ENCODE measurements at places on chromosomes 6 and 20. TPM values are rescaled to one million over a fixed set of nuclear protein-coding genes. Genes with fewer than 3 reads are reported as not detected.

DNA sequence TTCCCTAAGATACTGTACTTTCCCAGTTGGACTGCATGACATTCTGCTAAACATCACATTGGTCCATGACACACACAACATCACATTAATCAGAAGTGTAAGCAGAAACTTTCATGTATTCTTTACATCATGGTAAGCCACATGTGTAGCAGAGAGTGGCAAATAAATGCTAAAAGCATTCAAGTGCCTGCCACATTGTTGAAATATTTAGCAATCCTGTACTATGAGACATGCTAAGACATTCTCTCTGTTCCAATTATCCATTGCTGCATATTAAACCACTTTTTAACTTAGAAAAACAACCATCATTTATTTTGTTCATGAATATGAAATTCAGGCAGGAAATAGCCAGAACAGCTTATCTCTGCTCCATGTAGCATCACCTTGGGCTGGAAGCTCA is 207.7 kb upstream of the GJE1 start:
- no peak overlapping the region for H3K4me3 ChIP-seq
- no peaks in the 10 kb centered on the region for H3K4me1 ChIP-seq
- no peaks in the 10 kb centered on the region for H3K27me3 ChIP-seq
- no peak overlapping the region for H3K27ac ChIP-seq

GRCh38 chr20:47196091-47197081 is 160.1 kb downstream of the ZMYND8 start:
- no peak overlapping the region for H3K4me3 ChIP-seq
- no peaks in the 10 kb centered on the region for H3K36me3 ChIP-seq
- H3K27me3 ChIP-seq: no peaks in the 10 kb centered on the region
- DNase-seq: no peak
- peaks cover 8% of the 10 kb centered on the region for H3K4me1 ChIP-seq

DNA sequence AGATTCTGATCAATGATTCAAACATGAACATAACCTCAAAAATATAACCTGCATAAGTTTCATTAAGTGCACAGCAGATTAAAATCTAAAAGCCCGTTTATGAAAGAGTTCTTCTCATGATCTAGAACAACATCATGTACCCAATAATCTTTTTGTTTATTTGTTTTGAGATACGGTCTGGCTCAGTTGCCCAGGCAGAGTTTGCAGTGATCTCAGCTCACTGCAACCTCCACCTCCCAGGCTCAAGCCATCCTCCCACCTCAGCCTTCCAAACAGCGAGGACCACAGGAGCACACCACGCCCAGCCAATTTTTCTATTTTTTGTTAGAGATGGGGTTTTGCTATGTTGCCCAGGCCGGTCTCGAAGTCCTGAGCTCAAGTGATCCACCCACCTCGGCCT is 149.7 kb downstream of the CDK19 start:
- H3K27ac ChIP-seq: no peak overlapping the region
- H3K36me3 ChIP-seq: no peaks in the 10 kb centered on the region
- no peak for DNase-seq
- no peaks in the 10 kb centered on the region for H3K27me3 ChIP-seq
- H3K4me1 ChIP-seq: peaks cover 5% of the 10 kb centered on the region
- H3K4me3 ChIP-seq: no peak overlapping the region

- H3K27ac ChIP-seq: no peak overlapping the region
- no peaks in the 10 kb centered on the region for H3K27me3 ChIP-seq
- DNase-seq: no peak
- H3K36me3 ChIP-seq: no peaks in the 10 kb centered on the region
- no peak overlapping the region for H3K4me3 ChIP-seq
- H3K4me1 ChIP-seq: no peaks in the 10 kb centered on the region
These were observed 73.6 kb downstream of the FBXO5 start for GRCh38 chr6:152909241-152909640.

- no peaks in the 10 kb centered on the region for H3K27me3 ChIP-seq
- DNase-seq: no peak
- H3K4me1 ChIP-seq: peaks cover 18% of the 10 kb centered on the region
- H3K4me3 ChIP-seq: no peak overlapping the region
- H3K36me3 ChIP-seq: peaks cover 7% of the 10 kb centered on the region
These were observed 16.8 kb downstream of the MAP1LC3A start for GRCh38 chr20:34575271-34575670.

DNA sequence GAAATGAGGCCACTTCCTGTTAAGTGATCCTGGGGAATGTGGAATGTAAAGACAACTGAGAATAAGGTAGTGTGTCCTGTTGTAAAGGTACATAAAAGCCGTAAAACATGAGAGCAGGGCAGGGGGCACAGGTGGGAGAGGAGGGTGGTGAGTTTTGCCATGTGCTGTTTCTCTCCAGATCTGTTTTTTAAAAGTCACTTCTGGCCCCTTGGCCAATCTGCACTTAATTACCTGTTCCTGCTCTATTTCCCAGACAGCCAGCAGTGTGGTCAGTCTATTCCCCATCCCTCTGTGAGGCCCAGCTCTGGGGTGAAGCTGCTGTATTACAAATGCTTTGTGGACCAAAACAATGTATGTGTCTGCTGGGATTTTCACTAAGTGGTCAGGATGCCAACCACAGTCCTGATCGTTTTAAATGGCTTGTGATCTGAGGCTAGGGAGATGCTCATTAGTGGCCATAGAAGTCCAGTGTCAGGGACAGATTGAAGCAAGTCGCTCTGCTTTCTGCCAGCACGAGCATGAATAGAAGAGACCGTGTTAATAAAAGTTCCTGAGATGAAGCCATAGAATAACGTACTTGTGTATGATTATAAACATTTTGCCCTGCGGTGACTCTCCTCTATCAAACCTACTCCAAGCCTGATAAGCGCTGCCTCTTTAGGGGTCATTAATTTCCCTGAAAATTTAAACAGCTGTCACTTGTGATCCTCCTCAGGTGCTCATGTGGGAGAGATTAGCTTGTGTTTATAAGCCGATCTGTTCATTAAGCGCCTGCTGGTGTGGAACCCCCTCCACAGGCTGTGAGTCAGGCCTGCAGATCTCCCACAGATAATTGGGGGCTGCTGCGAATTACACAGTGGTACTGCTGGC is 111.8 kb upstream of the CENPW start:
- no peak overlapping the region for H3K4me3 ChIP-seq
- H3K27me3 ChIP-seq: no peaks in the 10 kb centered on the region
- no peaks in the 10 kb centered on the region for H3K4me1 ChIP-seq
- H3K36me3 ChIP-seq: no peaks in the 10 kb centered on the region
- no peak for DNase-seq
- no peak overlapping the region for H3K27ac ChIP-seq

- H3K4me1 ChIP-seq: no peaks in the 10 kb centered on the region
- H3K27me3 ChIP-seq: no peaks in the 10 kb centered on the region
- DNase-seq: no peak
- no peak overlapping the region for H3K4me3 ChIP-seq
- H3K27ac ChIP-seq: no peak overlapping the region
These were observed 571.4 kb downstream of the PRKN start for GRCh38 chr6:162156146-162156545.

The ERVFRD-1 gene
- polyA plus RNA-seq: not detected

GRCh38 chr6:124765280-124765679 is 197.0 kb upstream of the RNF217 start:
- no peak for DNase-seq
- H3K27me3 ChIP-seq: peaks cover 6% of the 10 kb centered on the region
- H3K4me3 ChIP-seq: no peak overlapping the region
- H3K4me1 ChIP-seq: no peaks in the 10 kb centered on the region
- H3K27ac ChIP-seq: no peak overlapping the region

GRCh38 chr6:73309785-73310502 is 44.1 kb downstream of the DPPA5 start:
- H3K4me1 ChIP-seq: peaks cover 4% of the 10 kb centered on the region
- DNase-seq: no peak
- H3K4me3 ChIP-seq: peak overlapping the region; percentile 59
- H3K36me3 ChIP-seq: no peaks in the 10 kb centered on the region
- H3K27me3 ChIP-seq: peaks cover 19% of the 10 kb centered on the region

DNA sequence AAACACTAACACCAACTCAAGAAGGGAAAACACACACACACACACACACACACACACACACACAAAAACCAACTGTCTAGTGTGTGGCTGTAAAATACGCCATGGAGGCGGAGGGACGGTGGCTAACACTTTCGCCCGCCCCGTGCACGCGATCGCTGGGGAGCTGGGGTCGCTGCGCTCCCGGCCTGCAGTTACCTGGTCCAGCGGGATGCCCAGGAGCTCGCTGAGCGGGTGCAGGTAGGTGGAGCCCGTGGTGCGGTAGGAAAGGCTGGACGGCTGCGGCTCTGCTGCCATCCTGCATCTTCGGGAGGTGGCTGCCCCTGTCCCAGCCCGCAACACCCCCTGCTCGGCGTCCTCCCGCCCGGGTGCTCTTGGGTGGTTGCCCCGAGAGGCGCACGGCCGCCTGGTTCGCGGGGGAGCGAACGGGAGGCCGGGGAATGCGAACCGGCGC is 303 bp downstream of the MBOAT1 start:
- no peaks in the 10 kb centered on the region for H3K27me3 ChIP-seq
- H3K27ac ChIP-seq: peak overlapping the region; percentile 94
- peak overlapping the region; percentile 87 for H3K4me3 ChIP-seq

DNA sequence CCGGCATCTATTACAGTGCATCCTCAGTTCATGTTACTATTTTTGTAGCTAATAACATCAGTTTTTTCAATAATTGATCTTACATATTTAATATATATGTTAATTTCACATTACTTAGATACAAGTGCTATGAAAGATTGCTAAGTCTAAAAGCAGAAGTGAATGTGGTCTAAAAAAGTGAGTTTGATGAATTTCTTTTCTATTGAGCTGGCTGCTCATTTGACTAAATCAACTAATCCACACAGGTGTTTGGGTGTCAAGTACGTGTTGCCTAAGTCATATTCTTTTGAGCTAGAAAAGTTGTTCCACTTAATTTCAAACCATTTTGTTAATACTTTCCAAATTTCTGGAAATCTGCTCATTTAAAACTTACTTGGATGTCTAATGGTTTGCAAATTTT is 46.6 kb upstream of the EZR start:
- H3K27me3 ChIP-seq: no peaks in the 10 kb centered on the region
- H3K36me3 ChIP-seq: no peaks in the 10 kb centered on the region
- DNase-seq: no peak
- H3K4me3 ChIP-seq: no peak overlapping the region

GRCh38 chr20:48904566-48905296 is 16.8 kb upstream of the ARFGEF2 start:
- H3K4me3 ChIP-seq: no peak overlapping the region
- H3K4me1 ChIP-seq: no peaks in the 10 kb centered on the region
- H3K36me3 ChIP-seq: no peaks in the 10 kb centered on the region
- H3K27ac ChIP-seq: no peak overlapping the region
- DNase-seq: no peak
- no peaks in the 10 kb centered on the region for H3K27me3 ChIP-seq

The C20orf96 gene
- polyA plus RNA-seq: 4.7 TPM

DNA sequence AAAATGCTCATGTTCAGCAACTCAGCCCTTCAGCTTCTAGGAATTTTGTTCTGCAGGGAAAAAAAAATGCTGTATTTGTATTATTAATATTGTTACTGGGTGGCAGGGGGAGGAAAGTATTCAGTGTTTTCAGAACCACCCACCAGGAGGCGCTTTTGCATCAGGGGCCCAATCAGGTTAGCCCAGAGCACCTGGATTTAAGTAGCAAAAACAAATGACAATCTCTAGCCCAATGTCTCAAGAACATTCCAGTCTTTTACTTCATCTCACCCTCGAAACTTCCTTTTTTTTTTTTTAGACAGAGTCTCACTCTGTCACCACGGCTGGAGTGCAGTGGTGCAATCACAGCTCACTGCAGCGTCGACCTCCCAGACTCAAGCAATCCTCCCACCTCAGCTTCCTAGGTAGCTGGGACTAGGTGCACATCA is 635 bp upstream of the C20orf203 start:
- H3K36me3 ChIP-seq: no peaks in the 10 kb centered on the region
- H3K4me1 ChIP-seq: peaks cover 7% of the 10 kb centered on the region
- H3K27ac ChIP-seq: no peak overlapping the region
- no peak overlapping the region for H3K4me3 ChIP-seq

- H3K27ac ChIP-seq: no peak overlapping the region
- no peak for DNase-seq
- peaks cover 4% of the 10 kb centered on the region for H3K36me3 ChIP-seq
- no peak overlapping the region for H3K4me3 ChIP-seq
- no peaks in the 10 kb centered on the region for H3K27me3 ChIP-seq
These were observed 54.6 kb downstream of the LYRM4 start for GRCh38 chr6:5205877-5206850.

The BANF2 gene
- not detected for polyA plus RNA-seq

DNA sequence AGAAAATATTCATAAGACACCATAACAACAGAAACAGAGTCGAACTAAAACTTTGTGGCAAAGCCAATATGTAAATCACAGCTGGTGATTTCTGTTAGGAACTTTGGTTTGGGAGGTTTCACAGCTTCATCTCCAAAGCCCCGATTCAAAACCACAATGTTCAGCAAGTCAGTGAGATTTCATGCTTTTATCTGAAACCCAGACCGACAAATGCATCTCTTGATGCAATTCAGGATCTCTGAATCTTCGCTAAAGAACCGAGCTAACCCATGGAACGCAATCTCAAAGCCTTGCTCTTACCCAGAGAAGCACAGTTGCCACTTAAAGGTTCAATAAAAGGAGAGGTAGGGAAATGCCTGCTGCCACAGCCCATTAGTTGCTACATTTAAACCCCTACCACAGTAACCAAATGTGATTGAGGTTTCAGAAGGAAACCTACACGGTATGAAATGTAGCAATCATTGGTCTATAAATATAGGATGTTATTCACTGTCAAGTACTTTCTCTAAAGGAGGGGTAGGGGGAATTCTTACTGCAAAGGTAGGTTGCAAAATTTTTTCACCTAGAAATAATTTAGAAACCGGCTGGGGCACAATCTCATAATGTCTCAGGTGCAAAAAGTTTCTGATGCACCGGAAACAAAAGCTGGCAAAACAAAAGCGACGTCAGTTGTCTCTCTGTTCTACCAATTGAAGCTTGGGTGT is 381.0 kb upstream of the ARID1B start:
- H3K36me3 ChIP-seq: no peaks in the 10 kb centered on the region
- DNase-seq: no peak
- H3K27ac ChIP-seq: no peak overlapping the region
- no peak overlapping the region for H3K4me3 ChIP-seq
- peaks cover under 1% of the 10 kb centered on the region for H3K4me1 ChIP-seq

GRCh38 chr6:164401871-164402270 is 907.5 kb downstream of the C6orf118 start:
- no peaks in the 10 kb centered on the region for H3K4me1 ChIP-seq
- no peaks in the 10 kb centered on the region for H3K27me3 ChIP-seq
- H3K4me3 ChIP-seq: no peak overlapping the region
- no peak for DNase-seq

- no peaks in the 10 kb centered on the region for H3K36me3 ChIP-seq
- no peak overlapping the region for H3K27ac ChIP-seq
- no peaks in the 10 kb centered on the region for H3K27me3 ChIP-seq
- no peak overlapping the region for H3K4me3 ChIP-seq
These were observed 7.4 kb downstream of the PDE7B start for GRCh38 chr6:135858931-135859330.

- DNase-seq: peak; percentile 98
- peak overlapping the region; percentile 91 for H3K27ac ChIP-seq
- peaks cover 40% of the 10 kb centered on the region for H3K36me3 ChIP-seq
- H3K4me3 ChIP-seq: peak overlapping the region; percentile 39
- H3K4me1 ChIP-seq: peaks cover 89% of the 10 kb centered on the region
These were observed 11.5 kb downstream of the PMEPA1 start for GRCh38 chr20:57698116-57698866.
